ENCODE measurements at places on chromosomes 13 and 19.

DNA sequence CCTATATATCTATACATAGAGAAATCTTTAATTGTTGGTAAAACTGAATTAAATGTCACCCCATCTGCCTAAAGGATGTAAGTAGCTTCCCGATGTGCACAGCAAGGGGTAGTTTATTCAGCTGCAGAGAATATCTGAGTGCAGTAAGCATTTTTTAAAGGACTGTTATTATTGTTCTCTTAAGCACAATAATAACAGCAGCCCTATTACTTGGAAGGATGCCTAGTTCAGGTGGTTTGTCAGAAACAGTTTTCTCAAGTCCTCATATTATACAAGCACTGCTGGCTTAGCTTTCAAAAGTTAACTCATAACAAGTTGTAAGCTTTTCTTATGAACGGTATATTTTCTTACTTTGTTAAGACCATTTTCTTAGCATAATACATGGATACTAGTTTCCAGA, 142.6 kb downstream of the CRYL1 start:
- DNase-seq: no peak

DNA sequence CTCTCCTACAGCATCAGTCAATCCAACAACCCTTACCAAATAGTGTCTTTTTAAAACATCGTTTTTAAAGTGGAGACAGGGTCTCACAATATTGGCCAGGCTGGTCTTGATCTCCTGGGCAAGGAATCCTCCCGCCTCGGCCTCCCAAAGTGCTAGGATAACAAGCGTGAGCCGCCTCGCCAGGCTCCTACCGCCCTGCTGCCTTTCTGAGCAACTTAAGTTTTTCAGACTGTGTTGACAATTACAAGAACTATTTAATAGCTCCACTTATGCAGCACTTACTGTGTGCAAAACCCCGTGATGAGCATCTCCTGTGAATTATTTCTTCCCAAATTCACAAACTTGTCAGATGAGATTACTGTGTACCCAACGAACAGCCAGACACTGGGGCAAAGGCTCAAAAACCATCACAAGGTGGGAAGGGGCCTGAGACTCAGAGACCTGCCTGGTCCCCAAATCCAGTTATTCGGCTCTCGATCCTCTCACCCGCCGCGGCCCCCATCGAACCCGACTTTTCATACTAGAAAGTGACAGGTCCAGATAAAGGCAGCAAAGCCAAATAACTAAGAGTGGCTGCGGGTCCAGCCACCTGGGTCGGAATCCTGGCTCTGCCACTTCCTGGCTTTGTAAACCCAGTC, 581 bp downstream of the RPL18 start:
- DNase-seq: no peak

DNA sequence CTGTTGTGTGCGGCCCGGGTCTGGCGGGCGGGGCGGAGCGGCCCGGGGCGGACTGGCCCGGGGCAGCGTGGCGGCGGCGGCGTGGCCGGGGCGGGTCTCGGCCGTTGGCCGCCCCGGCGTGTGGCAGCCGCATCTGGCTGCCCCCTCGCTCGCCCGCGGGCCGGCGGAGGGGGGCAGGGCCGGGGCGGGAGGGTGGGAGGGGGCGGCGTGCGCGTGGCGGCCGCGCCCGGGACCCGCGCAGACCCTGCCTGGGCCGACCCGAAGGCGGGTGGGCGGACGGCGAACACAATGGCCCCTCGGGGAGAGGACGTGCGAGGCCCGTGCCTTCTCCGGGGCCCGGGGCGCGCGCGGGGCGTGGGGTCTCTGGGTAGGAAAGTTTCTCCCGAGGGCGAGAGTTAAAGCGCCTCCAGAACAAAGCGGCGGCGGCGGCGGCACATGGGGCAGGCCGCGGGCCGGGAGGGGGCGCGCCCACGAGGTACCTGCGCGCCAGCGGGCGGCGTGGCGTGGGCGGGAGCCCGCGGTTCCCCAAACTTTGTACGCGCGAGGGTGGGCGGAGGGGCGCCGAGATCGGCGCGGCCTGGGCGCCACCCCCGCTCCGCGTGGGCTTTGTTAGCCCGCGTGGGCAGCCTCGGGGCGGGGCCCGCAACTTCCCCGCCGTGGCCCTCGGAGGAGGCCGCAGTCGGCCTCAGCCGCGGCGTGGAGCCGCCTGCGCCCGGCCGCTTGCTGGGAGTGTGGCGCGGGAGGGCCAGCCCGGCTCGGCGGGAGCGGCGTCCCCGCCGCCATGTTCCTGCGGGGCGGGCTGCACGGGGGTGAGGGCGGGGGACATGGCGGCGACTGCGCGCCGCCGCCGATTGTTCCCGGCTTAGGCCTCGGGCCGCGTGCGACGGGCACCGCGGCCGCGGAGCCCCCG, 764 bp downstream of the MIR17HG start:
- no peak for DNase-seq

DNA sequence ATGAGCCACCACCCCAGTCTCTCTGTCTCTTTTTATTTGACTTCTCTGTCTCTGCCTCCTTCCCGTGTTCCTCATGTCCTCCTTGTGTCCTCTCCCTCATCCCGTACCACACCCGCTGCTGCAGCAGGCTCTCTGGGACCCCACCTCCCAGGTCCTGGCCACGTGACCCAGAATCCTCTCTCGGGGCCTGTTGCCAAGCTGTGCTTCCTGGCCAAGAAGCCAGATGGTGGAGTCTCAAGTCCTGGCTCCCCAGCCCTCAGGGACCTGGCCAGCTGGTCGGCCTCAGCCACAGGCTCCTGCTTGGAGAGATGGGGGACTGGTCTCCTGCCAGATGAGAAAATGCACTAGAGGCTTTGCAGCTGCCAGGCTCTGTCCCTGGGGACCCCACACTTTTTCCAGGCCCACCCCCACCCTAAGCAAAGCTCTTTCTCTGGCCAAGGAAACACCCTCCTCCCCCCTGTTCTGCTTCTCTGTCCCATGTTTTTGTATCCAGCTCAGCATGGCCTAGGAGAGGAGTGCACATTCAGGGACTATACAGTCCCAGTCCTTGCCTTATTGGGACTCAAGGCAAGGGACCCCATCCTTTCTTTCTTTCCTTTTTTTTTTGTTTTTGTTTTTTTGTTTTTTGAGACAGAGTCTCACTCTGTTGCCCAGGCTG, 34.3 kb upstream of the SHKBP1 start:
- DNase-seq: no peak

DNA sequence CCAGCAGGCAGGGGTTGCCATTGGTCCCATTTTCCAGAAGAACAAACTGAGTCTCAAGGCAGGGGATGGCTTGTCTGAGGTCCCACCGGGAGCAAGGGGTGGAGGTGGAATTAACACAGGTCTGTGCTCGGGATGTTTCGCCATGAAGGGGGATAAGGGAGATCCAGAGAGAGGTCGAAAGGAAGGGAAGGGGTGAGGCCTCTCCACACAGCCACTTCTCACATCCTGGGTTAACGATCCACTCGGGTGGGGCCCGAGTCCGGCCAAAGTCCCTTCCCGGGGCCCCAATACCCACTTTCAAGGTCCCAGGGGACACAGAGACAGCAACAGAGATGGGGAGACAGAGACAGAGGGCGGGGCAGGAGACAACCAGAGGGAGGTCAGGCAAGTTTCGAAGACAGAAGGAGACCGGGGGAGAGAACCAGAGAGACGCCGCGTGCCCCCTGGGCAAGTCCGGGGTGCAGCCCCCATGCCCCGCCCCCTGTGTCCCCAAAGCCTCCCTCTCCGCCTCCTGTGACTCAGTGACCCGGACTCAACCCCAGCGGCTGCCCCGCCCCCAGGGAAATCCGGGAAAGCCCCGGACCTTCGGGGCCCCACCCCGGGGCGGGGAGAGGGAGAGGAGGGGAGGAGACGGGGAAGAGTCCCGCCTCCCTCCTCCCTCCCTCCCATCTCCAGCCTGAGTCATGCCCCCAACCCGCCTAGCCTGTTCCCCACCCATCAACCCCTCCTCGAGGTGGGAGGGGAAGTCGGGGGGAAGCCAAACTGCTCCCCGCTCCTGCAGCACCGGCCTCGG, 1.4 kb upstream of the BCL3 start:
- peak; percentile 77 for DNase-seq

DNA sequence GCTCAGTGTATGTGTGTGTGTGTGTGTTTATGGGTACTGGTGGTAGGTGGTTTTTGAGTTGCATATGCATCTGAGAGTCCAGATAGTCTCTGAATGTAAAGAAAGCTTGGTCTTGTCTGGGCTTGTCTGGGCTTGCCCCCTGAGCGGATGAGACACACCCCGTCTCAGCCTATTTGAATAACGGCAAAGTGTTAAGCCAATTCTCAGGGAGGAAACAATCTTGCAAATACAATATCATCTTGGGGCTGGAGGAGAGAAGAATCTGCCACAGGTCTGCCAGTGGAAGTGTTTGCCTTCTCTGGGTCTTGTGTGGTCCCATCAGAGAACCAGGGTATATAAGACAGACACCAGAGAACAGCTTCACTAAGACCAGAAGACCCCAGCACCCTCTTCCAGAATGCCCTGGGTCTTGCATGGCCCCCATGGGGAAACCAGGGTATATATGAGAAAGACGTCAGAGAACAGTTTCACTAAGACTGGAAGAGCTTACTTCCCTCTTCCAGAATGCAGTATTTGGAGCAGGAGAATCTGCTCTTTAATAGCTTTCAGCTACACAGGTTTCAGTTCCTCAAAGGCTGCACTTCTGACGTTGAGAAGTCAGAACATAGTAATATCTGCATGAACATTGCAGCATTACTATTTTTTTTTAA, 13.3 kb downstream of the CD70 start:
- DNase-seq: no peak

- DNase-seq: no peak
Observed at GRCh38 chr13:110576070-110576394, 14.5 kb upstream of the RAB20 start.

- DNase-seq: no peak
Observed at GRCh38 chr19:5870986-5871394, 650 bp upstream of the FUT5 start.

DNA sequence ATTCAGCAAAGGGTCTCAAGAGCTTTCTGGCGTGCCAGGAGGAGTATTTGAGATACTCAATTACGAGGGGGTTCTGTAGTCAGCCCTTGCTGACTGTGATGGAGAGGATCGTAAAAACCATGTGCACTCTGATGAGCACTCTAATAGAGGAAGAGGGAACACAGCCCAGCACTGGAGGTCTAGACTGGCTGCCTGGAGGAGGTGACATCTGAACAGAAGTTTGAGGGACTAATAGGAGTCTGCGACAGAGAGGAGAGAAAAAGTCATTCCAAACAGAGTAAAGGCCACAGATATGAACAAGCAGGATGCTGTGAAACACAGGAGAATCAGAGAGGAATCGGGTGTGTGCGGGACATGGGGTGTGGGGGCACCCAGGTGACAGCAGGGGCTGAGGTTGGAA, 79.4 kb downstream of the DPF1 start:
- no peak for DNase-seq

GRCh38 chr19:14768001-14768400, 10.4 kb downstream of the ADGRE2 start:
- DNase-seq: no peak

GRCh38 chr19:54266133-54266532, 9.1 kb upstream of the LILRB5 start:
- peak; percentile 22 for DNase-seq

- DNase-seq: no peak
Observed at GRCh38 chr13:39269411-39269810, 231.2 kb downstream of the NHLRC3 start.

GRCh38 chr13:43992211-43992610, 112.5 kb downstream of the LACC1 start:
- DNase-seq: no peak

DNA sequence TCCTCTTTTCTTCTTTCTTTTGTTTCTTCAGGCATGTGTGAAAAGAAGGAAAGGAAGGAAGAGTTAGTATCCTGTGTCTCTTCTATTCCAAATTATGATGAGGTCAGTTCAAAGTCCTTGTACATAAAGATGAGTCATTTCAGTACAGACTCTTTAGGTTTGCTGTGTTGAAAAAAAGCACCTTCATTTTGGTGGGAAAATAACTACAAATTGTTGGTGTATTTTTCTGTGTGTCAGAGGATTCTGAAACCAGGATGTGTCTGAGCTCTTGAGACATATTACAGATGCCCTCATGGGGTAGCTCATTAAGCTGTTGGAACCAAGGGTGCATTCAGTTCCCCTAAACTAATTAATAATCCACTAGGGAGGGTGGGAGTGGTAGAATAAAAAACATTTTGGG, 5.8 kb upstream of the HSPH1 start:
- peak; percentile 34 for DNase-seq

- peak; percentile 62 for DNase-seq
Observed at GRCh38 chr13:77521595-77522367, 13.7 kb upstream of the SCEL start.

DNA sequence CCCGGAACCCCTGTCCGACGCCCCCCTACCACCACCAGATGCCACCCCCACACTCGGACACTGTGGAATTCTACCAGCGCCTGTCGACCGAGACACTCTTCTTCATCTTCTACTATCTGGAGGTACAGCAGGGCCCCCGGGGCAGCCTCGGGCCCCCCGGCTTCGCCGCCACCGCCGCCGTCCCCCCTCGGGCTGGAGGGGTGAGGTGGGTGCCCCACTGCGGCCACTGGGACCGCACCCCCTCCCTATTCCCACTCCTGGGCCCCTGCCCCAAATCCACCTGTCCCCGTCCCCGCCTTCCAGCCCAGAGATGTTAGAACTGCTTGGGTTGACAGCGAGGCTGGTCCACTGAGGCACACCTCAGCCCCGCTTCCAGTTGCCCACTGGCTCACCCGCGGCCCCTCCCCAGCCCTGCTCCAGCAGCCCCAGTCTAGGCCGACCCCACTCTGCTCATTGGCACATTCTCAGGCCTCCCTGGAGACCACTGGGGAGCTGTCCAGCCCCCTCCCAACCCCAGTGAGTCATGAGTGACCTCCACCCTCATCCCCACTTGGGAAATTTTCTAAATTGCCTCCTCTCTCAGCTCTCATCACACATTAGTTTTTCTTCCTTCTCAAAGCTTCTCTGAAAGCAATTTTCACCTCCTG, 6.5 kb downstream of the LENG1 start:
- no peak for DNase-seq

DNA sequence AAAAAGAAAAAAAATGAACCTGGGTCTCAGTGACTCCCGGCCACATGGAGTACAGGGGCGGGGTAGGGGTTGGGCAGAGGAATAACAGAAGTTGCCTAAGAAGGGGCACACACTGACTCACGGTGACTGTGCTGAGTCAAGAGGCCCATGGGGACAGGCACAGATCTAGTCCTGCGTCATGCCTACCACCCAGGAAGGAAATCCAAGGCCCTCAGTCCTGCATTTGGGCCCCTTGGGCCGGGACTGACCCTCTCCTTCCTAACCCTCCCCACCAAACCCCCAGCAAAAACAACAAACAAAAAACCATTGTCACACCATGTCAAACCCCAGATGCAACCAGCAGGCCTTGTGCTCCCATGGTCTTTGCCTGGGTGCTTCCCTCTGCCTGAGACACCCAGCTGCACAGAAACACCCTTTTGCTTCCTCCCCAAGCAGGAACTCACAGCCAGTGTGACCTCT, 9.6 kb upstream of the NOTCH3 start:
- peak; percentile 34 for DNase-seq

DNA sequence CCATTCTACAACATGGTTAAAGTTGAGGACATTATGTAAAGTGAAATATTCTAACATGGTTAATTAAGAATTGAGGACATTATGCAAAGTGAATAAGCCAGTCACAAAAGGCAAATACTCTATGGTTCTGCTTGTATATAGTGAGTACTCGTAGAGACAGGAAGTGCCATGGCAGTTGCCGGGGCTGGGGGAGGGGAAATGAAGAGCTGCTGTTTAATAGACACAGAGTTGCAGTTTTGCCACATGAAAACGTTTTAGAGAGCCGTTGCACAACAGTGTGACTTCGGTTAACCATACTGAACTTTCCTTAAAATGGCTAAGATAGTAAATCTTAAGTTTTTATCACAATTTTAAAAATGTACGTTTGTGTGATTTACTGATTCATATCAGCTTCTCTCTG, 176.9 kb downstream of the SHISA2 start:
- no peak for DNase-seq

Data from RCC 7860 (cell line).